ENCODE measurements at places on chromosomes 12 and 14.

DNA sequence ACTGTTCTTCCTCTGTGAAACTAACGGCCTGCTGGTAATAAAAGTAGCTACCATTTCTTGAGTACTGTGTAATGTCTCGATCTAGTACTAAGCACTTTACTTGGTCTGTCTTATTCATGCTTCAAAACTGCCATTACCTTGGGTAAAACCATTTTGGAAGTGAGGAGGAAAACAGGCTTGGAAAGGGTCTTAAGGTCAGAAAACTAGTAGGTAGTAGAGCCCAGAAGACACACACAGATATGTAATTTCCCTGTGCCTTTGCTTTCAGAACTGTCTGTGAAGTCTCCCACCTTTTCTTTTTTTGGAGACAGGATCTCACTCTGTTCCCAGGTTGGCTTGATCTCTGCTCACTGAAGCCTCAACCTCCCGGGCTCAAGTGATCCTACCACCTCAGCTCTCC, 3.4 kb upstream of the DDX55 start:
- DNase-seq = no peak

DNA sequence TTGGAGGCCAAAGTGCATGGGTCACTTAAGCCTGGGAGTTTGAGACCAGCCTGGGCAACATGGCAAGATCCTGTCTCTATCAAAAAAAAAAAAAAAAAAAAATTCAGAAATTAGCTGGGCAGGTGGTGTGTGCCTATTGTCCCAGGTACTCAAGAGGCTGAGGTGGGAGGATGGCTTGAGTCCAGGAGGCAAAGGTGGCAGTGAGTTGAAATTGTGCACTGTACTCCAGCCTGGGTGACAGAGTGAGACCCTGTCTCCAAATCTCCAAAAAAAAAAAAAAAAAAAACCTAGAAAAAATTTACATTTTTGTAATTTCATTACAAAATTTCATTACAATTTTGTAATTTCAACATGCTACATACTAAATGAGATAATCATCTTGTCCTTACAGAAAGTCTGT, 42.7 kb downstream of the SYNE2 start:
- no peak for DNase-seq

- no peak for DNase-seq
Measured at GRCh38 chr14:33457617-33458016, 493.3 kb downstream of the EGLN3 start.

- DNase-seq = no peak
Measured at GRCh38 chr12:89238593-89238992, 113.7 kb downstream of the DUSP6 start.

DNA sequence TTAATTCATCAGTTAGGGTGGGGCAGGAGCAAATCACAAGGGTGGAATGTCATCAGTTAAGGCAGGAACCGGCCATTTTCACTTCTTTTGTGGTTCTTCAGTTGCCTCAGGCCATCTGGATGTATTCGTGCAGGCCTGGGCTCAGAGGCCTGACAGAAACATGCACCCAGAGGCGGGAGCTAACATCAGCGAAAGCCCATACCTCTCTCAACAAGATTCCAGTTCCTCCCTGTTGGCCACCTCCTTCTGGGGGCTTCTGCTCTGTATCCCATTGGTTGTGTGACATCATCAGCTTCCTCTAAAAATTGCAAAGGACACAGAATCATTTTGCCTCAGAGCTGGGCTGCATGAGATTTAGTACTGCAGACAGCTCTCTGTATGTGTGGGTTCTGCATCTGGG, 134.3 kb downstream of the ZNF664 start:
- no peak for DNase-seq

- no peak for DNase-seq
Measured at GRCh38 chr14:85702191-85702590, 172.2 kb downstream of the FLRT2 start.

- no peak for DNase-seq
Measured at GRCh38 chr12:85725991-85726390, 110.2 kb downstream of the RASSF9 start.

DNA sequence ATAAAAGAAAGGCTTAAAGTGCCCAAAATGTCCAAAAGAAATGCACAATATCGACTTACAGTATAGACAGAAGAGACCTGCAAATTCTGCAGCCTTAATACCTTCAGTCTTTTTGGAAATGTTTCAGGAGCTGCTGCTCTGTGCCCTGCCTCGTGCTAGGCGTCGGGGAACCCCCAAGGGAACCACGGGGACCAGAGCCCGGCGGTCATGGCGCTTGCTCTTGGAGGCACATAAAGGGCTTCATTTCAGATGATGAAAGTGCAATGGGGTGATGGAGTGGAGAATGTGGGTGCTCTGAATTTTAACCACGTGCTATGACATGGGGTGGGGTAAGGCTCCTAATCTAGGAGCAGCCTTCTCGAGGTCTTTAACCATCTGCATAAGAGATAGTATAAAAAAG, 14.8 kb upstream of the AACS start:
- no peak for DNase-seq

DNA sequence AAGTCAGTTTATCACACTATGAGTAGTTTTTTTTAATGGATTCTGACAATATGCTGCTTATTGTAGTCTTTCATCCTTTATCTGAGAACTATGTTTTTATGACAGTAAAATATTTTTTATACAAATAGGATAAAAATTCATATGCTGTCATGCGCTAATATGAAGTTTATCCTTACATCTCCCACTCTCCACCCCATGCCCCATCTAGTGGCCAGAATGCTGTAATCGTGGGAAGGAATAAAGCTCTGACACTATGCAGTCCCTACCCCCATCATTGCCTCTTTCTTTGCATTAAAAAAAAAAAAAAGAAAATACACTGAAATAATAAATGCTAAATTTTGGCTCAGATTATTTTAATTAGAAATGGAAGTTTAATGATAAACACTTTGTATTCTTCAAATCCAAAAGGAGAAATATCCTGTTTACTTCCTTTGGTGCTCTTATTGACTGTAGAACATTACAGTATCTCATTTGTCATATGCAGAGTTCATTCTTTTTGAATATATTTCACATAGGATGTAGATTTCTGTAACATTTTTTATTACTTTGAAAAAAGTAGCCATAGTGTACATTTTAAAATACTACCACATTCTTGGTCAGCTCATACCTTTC, 145.9 kb upstream of the SLCO1C1 start:
- DNase-seq = no peak

DNA sequence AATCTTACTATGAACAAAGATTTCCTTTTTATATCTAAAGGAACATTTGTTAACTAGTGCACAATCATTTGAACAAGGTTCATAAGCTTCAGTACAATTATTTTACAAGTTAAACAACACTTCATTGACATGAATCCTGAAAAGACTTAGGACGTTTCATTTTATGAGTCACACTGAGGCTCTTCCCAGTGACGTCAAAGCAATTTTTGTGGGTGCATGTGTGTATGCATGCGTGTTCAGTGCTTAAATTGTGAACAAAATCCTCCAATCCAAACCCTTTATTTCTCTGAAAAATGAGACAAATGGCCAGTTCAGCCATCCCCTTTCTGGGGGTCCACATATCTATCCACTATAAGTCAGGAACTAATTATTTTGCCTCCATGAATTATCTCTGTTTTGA, 2.9 kb downstream of the LMNTD1 start:
- DNase-seq = no peak

DNA sequence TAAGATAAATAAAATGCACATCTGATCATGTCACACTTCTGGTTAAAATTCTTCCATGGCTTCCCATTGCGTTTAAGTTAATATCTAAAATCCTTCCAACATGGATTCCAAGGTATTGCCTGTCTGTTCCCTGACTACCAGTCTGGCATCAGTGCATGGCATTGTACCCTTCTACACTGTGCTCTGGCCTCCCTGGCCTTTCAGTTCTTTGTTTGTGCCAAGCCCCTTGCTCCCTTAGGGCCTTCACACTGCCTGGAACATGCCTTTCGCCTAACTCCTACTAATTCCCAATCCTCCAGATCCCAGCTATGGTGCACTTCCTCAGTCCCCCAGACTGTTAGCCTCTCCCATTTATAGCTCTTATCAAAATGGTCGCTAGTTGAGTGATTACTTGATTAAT, 6.3 kb downstream of the CIPC start:
- no peak for DNase-seq

GRCh38 chr14:95906591-95906990, 30.0 kb downstream of the TUNAR start:
- DNase-seq = no peak

GRCh38 chr14:67738740-67739504, 37.2 kb downstream of the RDH12 start:
- peak; percentile 62 for DNase-seq

DNA sequence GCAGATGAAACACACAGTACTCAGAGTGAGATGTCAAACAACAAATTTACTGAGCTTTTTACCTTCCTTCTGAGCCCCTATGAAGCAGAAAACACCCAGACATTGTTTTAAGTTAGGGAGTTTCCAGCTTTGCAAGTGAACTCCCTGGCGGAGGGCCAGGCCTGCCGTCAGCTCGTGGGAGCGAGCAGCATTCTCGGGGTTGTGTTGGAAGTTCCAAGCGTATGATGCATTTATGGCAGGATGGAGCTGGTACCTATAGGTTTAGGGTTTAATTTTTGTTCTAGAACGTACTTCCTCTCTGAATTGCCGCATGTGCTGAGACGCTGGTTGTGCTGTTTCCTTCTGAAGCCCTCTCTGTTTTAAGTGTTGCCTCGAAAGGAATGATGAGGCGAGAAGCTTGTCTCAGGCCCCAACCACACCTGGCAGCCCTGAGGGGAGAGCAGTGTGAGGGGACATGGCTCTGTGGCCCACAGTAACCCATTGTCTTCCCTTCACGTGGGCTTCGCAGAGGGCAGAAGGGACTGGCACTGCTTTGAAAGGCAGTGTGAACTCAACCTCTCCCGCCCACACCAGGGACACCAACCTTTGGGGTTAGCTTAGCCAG, 76.6 kb downstream of the SSPN start:
- DNase-seq = peak; percentile 65

DNA sequence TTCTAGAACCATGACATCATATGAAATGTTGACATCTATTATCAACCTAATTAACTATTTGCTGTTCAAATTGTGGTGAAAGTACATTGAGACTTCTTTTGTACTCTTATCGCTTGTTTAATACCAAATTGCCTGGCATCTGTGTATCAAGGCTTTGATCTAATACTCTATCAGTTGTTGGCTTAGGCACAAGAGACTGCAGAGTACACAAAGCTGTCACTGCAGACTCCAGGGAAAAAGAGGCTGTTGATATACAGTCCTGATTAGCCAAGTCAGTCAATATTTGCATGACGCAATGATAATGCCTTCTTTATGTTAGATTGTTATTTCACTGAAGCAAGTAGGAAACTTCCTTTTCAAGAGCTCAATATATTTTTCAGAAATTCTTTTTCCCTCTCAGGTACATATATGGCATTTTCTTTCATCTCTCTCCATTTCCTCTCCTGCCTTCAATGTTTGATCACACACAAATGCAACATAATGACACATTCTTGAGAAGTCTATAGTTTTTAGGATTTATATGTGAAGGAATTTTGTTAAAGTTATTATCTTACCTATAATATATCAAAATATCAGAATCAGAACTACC, 32.3 kb upstream of the PTCSC3 start:
- DNase-seq = no peak

DNA sequence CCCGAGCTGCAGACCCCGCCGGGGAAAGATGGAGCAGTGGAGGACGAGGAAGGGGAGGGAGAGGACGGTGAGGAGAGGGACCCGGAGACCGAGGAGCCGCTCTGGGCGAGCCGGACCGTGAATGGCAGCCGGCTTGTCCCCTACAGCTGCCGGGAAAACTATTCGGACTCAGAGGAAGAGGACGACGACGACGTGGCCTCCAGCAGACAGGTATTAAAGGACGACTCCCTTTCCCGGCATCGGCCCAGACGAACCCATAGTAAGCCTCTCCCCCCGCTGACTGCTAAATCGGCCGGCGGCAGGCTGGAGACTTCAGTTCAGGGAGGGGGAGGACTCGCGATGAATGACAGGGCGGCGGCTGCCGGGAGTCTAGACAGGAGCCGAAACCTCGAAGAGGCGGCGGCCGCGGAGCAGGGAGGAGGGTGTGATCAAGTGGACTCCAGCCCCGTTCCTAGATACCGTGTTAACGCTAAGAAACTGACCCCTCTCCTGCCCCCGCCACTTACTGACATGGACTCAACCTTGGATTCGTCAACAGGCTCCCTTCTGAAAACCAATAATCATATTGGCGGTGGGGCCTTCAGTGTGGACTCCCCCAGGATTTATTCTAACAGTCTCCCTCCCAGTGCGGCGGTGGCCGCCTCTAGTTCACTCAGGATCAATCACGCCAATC, 962 bp downstream of the LEMD3 start:
- DNase-seq = no peak

- no peak for DNase-seq
Measured at GRCh38 chr12:20274008-20274407, 94.3 kb upstream of the PDE3A start.

- no peak for DNase-seq
Measured at GRCh38 chr12:125525879-125526278, 460.6 kb downstream of the AACS start.

DNA sequence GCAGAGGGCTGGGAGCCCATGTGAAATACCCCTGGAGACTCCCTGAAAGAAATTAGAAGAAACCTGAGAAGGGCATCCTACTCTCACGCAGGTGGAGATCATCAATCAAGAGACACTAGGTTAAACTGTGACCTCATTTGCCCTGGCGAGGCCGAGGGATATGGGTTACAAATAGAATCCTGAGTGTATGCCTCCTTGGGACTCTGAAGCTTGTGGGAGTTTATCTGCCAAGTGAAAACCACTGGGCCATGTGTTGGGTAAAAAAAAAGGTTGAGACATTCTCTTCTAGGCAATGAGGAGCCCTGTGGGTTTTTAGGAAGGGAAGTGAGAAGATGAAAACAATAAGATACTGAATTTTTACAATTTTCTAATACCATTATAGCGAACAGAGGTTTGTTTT, 160.7 kb upstream of the ARID2 start:
- DNase-seq = no peak

DNA sequence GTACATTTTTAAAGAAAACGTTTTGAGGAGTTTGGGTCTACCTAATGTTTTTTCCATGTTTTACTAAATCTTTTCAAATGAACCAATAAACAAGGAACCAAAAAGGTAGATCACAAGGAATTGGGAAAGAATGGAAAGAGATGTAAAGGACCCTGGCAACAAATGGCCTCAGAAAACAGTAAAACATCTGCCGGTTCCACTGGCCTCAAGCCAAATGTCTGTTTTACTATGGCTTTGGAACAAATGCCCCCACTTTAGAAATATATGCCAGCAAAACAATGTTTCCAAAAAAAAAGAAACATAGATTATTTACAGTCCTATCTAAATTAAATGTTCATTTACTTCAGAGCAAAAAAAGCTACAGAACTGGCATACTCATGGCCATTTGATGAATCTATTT, 3.0 kb downstream of the TRMT5 start:
- DNase-seq = no peak

DNA sequence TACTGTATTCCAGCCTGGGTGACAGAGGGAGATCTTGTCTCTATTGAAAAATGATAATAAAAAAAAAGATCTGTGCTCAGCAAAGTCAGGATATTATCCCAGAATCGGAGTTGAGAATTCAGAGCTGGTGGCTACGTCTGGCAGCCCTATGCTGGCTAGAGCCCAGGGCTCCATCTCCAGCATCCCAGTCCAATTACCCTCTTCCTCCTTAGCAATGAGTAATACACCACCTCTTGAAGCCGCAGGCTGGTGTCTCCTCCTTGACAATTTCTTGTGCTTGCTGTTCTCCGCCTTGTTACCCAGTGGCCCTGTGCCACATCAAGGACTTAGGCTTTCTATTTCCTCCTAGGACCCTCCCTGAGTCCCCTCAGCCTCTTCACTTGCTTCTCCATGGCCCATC, 38.4 kb upstream of the DDX11 start:
- DNase-seq = no peak

- DNase-seq = no peak
Measured at GRCh38 chr14:50242566-50243310, 11.4 kb upstream of the SOS2 start.

- DNase-seq = no peak
Measured at GRCh38 chr12:127980585-127980984, 286.4 kb upstream of the TMEM132C start.

All from smooth muscle cell of the brain vasculature (primary cell).